ENCODE measurements at places on chromosomes 3 and 15.

GRCh38 chr15:37130356-37130755 is 30.0 kb upstream of the MEIS2 start:
- no peak for DNase-seq

DNA sequence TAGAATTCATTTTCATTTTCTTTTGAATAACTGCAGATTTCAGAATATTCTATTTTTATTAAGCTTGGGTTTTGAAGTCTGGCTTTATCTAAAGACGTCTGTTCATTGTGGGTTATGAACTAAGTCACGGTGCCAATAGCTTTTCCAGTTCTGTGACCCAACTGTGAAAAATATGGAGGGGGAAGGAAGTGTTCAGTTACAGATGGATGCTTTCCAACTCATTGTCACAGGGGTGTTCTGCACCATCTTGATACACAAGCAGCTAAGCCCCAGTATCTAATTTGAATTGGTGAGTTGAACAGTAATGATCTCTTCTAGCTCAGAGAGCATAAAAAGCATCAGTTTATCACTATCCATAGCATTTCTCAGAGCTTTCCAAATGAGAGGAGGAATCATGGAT is 710.6 kb downstream of the EDEM1 start:
- DNase-seq: no peak

- DNase-seq: peak; percentile 43
Measured at GRCh38 chr3:195117978-195118581, 152.9 kb downstream of the XXYLT1 start.

DNA sequence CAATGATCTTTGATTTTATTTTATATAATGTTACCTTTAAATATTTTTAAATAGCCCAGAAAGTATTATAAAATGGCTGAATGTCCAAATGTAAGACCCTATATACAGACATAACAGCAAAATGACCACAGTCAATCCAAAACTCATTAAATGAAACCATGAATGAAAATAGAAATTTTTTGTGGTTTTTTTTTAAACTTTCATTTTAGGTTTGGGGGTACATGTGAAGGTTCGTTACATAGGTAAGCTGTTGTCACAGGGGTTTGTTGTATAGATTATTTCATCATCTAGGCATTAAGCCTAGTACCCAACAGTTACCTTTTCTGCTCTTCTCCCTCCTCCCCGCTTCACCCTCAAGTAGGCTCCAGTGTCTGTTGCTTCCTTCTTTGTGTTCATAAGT is 108.8 kb downstream of the FAIM start:
- DNase-seq: no peak

DNA sequence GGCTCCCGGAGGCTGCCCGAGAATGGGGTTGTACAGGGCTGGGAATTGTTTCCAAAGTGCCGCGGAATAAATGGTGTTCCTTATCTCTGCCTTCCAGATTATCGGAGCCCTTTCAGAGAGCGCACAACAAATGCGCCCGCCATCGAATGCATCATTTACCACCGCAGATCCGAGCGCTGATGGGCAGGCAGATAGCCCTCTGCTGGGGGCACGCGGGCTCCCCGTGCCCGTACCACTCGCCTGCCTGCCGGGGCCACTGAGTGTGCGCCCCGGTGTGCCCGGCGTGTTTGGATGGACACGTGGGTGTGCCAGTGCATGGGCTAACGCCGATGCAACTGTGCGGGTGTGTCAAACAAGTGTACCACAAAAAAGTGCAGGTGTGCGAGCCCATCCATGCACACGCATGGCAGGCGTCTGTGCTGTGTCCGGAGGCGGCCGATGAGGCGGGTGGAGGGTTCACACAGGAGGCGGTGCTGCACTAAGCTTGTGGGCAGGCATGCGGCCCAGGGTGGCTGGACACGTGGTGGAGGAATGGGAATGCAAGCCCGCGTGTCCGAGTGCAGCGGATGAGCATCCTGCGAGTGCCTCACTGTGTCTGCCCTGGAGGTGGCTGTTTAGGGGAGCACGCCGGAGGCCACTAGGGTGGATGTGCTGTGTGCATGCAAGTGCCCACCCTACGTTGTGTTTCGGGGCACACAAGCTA is 3.8 kb upstream of the GATA2 start:
- DNase-seq: no peak

GRCh38 chr3:113660896-113661295 is 35.5 kb downstream of the USF3 start:
- no peak for DNase-seq

GRCh38 chr3:156297582-156297981 is 177.2 kb downstream of the KCNAB1 start:
- DNase-seq: no peak

- DNase-seq: peak; percentile 56
Measured at GRCh38 chr15:33226559-33227181, 32.2 kb upstream of the FMN1 start.

All from SW 1271 (cell line).